ENCODE measurements at places on chromosomes 13 and 19.

DNA sequence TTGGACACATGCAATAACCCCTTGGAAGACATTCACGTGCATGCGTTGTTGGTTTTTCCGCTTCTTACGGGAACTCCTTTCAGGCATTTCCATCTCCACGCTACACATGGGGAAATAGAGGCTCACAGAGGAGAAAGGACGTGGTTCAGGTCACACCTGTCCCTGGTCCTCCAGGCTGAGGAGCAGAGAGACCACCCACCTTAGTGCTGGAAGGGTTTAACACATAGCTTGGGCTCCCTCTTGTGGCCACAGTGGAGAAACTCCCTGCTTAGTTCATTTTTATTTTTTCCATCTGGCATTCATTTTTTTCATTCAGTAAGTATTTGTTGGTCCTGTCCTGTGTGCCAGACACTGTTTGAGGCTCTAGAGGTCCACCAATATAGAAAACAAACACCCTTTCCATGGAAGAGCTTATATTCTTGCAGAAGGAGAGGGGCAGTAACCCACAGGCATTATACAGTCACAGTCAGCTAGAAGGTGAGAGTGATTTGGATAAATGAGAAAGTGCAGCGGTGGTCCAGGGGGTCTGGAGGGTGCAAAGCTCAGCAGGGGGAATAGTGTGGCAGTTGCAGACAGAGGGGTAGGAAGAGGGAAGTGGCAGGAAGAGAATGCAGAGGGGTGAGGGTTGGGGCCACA is 24.2 kb upstream of the TTYH1 start:
- DNase-seq = peak; percentile 81

DNA sequence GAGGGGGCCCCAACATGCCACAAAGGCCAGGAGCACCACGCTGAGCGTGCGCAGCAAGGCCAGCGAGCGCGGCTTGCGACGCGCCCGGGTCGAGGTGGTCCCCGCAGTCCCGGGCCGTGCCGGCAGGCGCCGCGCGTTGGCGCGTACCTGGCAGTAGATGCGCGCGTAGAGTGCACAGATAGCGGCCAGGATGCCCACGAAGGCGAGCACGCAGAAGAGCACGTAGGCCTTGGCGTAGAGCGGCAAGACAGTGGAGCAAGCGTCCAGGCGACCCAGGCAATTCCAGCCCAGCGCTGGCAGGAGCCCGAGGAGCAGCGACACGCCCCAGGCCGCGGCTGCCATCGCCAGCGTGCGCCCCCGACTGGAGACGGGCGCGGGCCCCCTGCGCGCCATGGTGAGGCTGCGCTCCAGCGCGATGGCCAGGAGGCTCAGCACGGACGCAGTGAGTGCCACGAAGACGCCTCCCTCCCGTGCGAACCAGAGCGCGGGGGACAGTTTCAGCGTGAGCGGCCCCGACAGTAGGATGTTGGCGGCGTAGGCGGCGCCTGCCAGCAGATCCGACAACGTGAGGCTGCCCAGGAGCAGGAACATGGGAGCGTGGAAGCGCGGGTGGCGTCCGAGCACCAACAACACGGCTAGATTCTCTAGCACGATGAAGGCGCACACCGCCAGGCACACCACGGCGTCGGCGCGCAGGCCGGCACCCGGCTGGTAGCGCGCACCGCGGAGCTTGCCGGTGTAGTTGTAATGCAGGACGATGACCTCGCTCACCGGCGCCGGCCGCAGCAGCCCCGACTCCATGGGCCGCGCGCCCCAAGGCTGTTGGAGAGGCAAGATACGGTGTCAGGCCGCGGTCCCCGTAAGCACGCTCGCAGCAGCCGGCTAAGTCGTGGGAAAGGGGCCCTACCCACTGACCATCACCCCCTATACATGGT is 2.8 kb downstream of the S1PR5 start:
- DNase-seq = no peak

GRCh38 chr13:19984430-19985218 is 26.1 kb downstream of the ZMYM2 start:
- DNase-seq = peak; percentile 47

DNA sequence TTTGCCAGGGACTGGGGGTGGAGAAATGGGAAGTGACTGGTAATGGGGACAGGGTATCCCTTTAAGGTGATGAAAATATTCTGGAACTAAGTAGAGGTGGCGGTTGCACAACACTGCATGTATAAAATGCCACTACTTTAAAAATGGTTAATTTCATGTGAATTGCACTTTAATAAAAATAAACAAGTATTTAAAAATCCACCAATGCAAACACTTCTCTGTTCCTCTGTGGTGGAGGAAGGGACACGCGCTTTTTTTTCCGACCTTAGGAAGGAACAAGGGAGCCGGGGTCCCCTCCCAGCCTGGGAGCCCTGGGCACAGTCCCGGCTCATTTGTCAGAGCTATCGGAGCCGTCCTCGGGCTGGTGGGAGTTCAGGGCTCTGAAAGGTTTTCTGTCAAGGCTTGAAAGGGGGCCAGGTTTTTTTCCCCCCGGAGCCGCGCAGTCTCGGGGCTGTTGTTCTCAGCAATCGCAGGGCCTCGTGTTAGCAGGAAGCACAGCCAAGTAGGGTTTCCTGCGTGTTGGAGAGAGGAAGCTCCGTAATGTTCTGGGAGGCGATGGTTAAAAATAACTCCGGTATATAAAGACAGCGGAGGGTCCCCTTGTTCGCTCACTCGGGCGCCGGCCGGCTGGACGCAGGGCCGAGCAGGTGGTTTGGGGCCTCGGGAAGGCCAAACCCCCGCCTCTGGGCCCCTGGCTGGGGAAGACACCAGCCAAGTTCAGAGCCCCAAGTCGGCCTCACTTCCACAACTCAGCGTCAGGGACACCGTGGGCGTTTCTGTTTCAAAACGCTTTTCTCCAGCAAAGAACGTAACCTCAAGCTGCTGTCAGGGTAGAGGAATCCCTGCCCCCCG is 41.2 kb upstream of the KLF2 start:
- peak; percentile 98 for DNase-seq

- DNase-seq = no peak
Measured at GRCh38 chr13:110121422-110122083, 185.4 kb downstream of the COL4A1 start.

DNA sequence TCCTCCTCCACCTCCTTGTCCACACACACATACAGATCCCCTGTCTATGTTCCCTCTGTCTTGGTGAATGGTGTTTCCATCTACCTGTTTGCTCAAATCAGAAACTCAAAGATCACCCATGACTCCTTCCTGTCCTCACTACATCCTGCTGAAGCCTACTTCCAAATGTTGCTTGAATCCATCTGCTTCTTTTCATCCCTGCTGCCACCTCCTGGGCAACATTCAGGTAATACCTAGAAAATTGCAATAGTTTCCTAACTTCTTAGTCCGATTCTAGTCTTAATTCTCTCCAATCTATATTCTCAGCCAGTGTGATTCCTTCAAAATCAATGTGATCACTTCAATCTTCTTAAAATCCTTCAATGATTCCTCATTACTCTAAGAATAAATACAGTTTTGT is 155.5 kb upstream of the STARD13 start:
- DNase-seq = no peak

DNA sequence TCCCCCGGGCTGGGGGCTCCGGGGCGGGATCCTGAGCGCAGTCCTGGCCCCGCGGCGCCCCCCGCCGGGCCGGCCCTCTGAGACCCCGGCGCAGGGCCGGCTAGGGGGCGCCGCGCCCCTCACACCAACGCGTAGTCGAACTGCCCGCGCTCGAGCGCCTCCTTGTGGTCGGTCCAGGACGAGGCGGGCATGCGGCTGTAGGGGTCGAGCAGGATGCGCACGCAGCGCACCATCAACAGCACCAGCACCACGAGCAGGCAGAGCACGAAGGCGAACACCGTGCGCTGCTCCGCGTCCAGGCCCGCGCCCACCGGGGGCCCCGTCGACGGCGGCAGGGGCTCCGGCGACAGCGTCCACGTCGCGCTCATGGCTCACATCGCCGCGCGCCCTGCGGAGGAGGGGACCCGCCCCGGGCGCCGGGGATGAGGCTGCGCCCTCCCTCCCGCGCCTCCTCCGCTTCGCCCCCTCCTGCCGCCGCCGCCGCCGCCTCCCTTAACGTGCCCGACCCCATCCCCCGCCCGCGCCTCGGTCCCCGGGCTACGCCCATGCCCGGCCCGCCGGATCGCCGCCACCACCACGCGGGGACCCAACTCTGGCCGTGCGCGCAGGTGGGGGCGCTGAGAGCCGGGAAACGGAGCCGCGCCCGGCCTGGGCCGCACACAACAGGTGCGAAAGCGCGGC is 624 bp downstream of the CTXN1 start:
- peak; percentile 48 for DNase-seq

GRCh38 chr19:29189033-29189360 is 24.0 kb downstream of the UQCRFS1 start:
- no peak for DNase-seq

- no peak for DNase-seq
Measured at GRCh38 chr13:112968910-112969691, at the start of gene MCF2L. Gene MCF2L, plus strand, starts transcription at chr13:112969214. Its CDS starts 166 bp downstream, at chr13:112969380.

- DNase-seq = no peak
Measured at GRCh38 chr19:58038688-58039204, 4.9 kb downstream of the ZSCAN1 start.

DNA sequence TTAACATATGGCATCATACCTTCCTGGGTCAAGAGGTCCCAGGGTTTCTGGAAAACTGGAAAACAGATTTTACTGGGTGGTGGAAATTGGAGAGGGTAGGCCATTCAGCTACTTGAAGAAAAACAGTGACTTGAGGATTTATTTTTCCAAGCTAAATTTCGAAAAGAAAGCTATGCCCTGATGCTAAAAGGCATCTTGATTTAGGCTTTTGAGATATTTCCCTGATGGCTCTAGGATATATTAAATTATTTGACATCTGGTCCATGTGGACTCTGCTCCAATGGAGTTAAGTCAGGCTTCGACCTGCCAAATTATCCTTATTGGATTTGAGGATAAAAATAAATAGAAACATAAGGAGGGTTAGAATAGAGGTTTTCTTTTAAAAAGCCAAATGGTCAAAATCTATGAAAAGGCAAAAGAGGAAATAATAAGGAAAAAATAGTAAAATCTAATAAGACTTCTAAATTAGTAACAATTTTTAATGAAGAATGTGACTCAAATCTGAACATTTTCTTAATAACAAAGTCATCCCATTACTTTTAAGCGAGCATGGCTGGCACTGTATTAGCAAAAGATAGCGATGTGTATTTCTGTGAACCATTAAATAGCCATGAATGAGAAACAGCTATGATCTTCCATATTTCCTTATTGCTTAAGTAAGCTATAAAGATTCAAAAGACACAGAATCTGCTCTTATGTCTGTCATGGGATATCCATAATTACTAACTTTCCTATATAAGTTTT is 190.0 kb upstream of the MIR17HG start:
- DNase-seq = no peak

DNA sequence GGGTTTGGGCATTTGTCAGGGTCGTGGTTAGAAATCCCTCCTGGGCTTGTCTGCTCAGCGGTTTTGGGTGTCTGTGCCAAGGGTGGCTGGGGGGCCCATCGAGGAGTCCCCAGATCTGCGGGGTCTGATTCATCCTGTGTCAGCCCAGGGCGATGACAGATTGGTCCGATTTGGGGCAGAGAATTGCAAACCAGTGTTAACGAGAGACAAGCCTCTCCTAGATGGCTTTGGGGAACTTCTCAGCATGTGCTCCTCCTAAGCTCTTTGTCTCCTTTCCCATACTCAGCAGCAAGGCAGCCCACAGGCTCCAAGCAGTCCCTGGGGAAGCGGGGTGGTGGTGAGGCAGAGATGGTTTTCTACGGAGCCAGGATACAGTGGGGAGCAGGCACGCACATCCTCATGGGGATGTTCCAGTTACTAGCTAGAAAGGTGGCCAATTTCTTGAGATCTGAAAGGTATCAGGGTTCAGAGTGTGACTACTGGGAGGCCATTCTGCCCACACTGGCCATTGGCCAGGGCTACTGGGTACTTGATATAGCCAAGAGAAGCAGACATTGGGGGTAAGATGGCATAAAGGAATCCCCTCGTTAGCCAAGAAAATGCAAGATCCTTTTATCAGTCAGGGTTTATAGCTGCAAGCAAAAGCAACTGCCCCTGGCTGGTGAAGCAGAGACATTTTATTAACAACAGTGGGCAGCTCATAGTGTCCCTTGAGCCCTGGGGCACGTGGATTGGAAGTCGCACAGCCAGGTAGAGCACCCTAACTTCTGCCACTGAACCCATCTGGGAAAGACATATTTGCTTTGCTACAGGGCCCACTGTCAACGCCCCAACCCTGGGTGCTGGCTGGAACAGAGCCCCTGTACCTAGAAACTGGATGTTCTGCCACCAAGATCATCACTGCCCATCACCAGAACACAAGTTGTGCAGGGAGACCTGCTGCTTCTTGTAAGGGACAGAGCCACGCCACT is 63.6 kb downstream of the RGCC start:
- no peak for DNase-seq

DNA sequence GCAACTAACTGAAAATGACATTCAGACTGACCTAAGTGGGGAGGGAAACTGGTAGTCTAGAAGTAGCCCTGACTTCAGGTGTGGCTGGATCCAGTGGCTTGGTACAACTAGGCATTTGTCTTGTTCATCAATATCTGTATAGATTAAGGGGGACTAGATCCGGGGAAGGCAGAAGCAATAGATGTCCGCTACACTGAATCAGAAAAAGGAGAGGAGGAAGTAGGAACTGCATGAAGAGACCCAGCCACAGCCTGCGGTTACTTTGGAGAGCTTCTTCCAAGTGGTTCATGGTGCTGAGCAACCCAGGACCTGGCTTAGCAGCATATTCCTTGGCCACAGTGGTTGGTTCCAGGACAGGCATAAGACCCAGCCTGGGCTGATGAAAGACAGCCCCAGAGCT is 9.9 kb upstream of the PRODH2 start:
- DNase-seq = peak; percentile 97

DNA sequence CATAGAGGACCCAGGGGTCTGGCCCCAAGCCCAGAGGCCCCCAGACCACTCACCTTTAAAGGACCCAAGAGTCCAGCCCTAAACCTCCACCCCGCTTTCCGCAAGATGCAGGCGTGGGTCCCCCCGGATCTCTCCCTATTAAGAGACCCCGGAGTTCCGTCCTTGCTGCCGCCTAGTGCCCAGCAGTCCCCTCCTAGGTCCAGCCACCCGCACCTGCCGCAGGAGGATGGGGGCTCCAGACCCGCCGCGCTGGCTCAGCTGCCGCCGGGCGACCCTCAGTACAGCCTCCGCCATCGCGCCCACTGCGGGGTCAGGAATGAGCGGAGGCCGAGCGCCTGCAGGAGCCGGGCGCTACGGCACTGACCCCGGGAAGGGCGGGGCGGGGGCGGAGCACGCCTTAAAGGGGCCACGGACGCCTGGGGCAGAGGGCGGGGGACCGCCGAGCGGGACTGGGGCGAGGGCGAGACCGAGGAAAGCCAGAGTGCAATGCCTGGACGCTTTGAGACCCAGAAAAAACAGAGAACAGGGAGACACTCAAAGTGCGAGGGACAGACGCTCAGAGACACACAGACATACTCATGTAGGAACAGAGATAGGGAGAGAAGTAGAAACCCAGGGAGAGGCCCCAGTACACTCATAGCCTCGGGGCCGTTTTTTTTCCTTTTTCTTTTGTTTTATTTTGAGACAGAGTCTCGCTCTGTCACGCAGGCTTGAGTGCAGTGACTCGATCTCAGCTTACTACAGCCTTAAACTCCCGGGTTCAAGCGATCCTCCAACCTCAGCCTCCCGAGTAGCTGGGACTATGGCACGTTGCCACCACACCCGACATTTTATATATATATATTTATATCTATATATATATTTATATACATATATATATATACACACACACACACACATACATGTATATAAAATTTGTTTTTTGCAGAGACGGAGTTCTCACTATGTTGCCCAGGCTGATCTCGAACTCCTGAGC is at the start of gene ETHE1:
Gene ETHE1 (minus strand): TSS at position 318 of the 976 bp plus-strand sequence. CDS start 24 bp downstream, at position 294.
- peak; percentile 58 for DNase-seq

GRCh38 chr19:23321953-23322549 is 71.9 kb upstream of the ZNF724 start:
- no peak for DNase-seq

Data from Kasumi-1 (cell line).